ENCODE measurements at places on chromosomes 7 and 10.

GRCh38 chr10:92768104-92768503 lies 78.3 kb downstream of the HHEX start:
- no peak for DNase-seq

- no peak for DNase-seq
Observed at GRCh38 chr10:44427479-44427878, 42.6 kb upstream of the CXCL12 start.

DNA sequence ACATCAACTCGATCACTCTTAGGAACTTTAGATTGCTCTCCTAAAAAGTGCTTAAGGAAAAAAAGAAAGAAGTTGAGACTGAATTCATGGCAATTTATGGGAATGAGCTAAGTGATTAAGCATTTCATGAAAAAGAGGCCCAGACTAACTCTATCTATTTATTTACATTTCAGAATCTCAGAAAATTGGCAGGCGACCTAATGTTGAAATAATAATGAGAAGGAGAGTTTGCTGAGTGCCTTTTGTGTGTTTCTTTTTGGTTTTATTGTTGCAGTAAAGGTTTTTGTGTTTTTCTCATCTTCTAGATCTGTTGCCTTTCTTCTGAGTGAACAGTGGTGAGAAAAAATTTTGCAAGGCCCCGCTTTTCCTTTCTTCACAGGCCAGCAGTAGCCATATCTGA lies 3.8 kb downstream of the GRK5 start:
- no peak for DNase-seq

DNA sequence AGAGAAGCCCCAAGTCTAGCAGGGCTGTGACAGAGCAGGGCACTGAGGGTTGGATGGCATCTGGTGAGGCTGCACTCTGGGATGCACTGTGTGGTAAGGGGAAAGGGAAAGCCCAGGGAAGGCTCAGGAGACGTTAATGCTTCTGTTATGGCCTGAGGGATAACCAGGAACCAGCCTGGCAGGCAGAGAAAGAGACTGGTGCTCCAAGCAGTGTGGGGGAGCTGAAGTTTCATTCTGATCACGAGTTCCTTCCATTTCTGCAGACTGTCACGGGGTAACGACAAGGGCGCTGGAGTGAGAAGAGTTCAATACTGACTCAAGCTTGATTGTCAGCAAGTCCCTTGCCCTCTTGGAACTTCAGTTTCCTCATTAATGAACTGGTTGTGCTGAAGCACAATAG lies 730.9 kb downstream of the GRID1 start:
- DNase-seq: no peak

GRCh38 chr7:102390697-102391484 lies 5.3 kb upstream of the PRKRIP1 start:
- peak; percentile 71 for DNase-seq

DNA sequence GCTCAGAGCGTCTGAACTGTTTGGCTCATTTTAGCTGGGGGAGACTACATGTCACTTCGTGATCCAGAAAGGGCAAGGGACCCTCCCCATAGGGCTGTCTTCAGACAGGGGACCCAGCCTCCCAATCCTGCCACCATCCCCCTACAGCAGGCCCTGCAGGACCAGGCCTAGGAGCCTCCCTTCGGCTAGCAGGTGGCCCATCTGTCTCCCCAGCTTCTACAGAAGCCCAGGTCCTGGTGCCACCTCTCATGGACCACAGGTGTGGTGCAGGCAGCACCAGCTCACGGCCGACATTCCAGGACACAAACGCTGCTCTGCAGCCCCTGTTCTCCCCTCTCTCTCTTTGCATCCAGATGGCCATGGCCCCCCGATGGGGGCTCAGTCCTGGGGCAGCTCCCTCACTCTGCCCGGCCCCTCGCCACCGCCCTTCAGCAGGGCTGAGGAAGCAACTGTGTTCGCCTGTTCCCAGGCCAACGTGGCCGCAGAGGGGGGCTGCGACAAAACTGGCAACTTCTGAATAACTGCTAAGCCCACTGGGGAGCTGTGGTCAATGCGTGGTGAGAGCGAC lies 10.3 kb downstream of the TECPR1 start:
- no peak for DNase-seq

GRCh38 chr10:102727037-102727818 lies 12.8 kb downstream of the SFXN2 start:
- DNase-seq: no peak

DNA sequence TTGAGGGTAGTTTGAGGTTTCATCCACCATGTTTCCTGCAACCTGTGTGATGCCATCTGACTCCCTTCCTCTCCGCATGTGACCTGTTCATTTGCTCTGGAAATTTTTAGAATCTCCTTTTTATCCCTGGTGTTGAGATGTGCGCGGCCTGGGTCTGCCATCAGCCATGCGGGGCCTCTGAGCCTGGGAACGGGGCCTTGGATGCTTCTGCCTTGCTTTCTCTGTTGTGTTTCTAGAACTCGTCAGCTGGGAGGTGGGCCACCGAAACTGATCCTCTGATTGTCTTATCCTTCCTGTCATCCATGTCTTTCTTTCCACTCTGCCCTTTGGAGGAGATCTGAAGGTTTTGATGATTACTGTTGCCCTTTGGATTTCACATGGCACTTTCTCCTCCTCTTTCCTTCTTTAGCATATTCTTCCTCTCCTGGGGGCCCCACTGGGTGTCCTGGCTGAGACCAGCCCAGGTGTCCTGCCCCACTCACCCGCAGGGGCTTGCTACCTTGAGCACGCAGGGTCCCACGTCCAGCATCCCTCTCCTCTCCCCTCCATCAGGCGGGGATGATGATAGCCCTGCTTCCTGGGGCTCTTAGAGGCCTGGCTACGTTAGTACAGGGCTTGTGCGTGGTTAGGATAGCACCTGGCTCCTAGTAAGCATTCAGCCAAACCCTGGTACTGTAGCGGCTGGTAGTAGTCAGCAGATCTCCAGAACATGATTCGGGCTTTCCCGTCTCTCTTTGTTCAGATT lies 29.9 kb downstream of the PPP2R2D start:
- no peak for DNase-seq
